Cerebellar nuclear complex (tissue), 1 donor: ENCODE measurements at places on chromosomes 2 and 18.

- no peak for DNase-seq
These were observed 15.6 kb downstream of the CHMP1B start for GRCh38 chr18:11866764-11867163.

DNA sequence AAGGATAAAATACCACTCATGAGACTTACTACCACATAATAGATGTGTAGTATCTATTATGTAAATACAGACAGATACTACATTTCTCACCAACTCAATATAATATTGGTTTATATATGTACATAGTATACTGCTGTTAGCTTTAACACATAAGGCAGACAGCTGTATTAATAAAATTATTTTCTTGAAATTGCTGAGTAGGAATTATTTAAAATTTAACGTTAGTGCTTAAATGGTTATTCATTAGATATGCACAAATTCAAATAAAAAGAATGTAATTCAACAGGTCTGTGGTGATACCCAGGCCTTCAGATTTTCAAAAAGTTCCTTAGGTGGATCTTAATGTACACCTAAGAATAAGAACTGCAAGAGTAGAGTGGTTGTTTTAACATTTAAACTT is 59.0 kb downstream of the PRPF40A start:
- no peak for DNase-seq

DNA sequence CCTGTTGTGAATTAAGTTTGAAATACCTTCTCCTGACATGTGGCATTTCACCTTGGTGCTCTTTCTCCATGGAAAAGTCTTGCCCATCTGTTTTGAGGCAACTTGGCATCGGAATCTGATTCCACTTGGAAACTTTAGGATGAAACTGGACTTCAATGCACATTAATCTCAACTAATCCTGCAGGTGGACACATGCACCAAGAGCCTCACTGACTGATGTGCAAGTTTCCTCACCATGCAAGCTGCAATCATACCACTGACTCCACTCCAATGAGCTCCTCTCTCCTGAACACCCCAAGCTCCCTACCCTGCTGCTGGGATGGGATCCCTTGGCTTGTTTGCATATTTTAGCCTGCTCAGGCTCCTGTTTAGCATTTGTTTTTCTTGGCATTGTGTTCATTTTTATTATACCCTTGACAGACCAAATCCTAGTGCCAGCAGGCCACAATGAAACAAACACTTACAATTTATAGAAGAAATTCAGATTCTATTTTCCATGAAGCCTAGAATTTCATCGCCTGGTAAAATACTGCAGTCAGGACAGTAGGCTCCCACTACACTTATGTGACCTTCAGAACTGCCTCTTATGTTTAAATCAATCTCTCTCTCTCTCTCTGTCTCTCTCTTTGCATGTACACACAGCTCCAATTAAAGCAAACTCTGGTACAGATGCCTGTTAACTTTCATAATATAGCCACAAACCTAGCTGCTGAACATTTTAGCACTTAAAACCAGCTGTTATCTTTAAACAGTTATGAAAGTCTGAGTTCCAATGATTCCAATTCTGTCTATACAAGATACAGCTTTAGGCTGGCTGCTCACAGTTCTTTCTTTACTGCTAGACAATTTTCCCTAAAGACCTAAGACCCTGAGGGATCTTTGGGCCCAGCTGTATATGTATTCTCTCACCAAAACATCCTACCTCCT is 141.5 kb downstream of the OSR1 start:
- no peak for DNase-seq

DNA sequence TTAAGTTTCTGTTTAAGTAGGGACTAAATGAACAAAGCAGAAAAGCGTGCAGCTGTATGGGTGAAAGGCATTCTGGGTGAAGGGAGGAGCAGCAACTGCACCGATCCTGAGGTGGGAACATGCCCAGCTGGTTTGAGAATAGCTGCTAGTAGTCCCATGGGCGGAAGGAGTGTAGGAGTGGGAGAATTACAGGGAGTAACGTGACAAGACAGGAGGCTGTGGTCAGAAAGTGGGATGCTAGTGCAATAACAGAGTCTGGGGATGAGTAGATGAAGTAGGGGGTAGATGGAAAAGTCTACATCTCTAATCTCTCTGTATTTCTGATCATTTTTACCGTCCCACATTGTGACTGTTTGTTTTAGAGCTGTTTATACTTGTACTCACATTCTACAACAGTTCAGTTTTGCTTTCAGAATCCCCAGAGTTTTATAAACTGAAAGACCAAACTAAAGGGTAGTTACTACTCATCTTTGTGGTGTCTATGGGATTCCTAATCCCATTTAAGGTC is 118.9 kb downstream of the LCLAT1 start:
- DNase-seq, result no peak

- no peak for DNase-seq
These were observed 221.0 kb upstream of the EPAS1 start for GRCh38 chr2:46076251-46076650.

- DNase-seq, result no peak
These were observed 1155.4 kb downstream of the BCL11A start for GRCh38 chr2:59398081-59398480.

DNA sequence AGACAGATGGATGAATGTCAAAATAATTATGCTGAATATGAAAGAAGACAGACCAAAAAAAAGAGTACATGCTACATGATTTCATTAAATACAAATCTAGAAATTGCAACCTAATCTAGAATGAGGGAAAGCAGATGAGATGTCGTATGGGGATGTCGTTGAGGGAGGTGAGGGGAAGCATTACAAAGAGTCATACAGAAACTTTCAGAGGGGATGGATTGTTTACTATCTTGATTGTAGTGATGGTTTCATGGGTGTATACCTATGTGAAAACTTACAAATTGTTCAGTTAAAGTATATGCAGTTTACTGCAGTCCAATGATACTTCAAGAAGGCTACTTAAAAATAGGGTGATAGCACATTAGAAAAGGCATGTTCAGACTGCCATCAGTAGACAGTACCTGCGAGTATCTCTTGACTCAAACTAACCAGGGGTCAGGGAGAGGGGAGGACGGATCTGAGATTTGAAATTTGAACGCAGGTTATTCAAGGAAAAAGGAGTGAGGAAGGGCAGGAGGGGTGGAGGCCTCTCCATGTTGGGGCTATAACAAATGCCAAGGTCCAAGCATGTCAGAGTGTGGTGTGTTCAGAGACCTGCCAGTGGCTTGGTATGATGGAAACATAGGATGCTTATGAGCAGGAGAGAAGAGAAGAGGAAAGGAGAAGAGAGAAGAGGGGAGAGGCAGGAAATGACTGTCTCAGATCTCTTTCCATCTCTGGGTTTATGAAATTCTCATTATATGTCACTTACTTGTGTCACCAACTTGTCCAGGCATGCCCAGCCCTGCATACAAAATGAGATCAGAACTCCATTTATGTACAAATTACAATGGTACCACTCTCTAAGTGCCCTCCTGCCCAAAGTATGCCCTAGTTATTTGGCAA is 257.3 kb upstream of the CXCR4 start:
- DNase-seq, result no peak

DNA sequence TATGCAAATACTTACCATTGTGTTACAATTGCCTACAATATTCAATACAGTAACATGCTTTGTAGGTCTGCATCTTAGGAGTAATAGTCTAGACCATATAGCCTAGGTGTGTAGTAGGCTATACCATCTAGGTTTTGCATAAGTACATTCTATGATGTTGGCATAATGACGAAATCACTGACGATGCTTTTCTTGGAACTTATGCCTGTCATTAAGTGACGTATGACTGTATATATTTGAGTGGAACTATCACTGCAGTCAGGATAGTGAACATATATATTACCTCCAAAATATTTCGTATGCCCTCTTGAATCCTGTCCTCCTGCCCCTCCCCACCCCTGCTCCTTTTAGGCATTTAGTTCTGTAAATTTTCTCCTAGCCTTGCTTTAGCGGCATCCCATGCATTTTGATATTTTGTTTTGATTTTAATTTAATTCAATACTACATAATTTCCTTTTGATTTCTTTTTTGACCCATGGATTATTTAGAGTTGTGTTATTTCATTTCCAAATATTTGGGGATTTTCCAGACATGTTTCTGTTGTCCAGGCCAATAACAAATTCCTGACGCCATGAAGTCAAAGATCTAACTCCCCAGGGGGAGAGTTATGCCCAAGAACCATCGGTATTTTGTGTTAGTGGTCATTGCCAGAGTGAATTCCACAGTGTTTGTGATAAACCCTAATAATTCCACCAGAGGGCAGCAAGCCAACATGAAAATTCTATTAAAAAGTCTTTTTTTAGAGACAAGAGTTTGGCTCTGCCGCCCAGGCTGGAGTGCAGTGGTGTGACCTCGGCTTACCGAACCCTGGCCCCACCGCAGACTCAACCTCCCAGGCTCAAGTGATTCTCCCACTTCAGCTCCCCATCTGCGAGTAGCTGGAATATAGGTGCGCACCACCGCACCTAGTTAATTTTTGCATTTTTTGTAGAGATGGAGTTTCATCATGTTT is 24.2 kb upstream of the CASP8 start:
- no peak for DNase-seq

GRCh38 chr2:143856978-143857377 is 662.9 kb downstream of the ZEB2 start:
- no peak for DNase-seq
